Bladder microvascular endothelial cell (primary cell): ENCODE measurements at places on chromosomes 11 and 22. TPM values are rescaled to one million over a fixed set of nuclear protein-coding genes. Genes with fewer than 3 reads are reported as not detected.

The USP2 gene
- total RNA-seq = 0.06 TPM in 1 of 2 replicates, not detected in the other

The SLN gene
- not detected in 2 replicates for total RNA-seq

The MMP13 gene
- not detected in 2 replicates for total RNA-seq

The OR8G1 gene
- total RNA-seq = not detected in 2 replicates

The SLC22A9 gene
- not detected in 2 replicates for total RNA-seq

The OR5P2 gene
- not detected in 2 replicates for total RNA-seq

The CCDC157 gene
- 0.81 and 1.1 TPM in 2 replicates for total RNA-seq

The ARHGEF17 gene
- total RNA-seq = 16.2 and 49.5 TPM in 2 replicates

The OR2AT4 gene
- not detected in 2 replicates for total RNA-seq

The CD3D gene
- total RNA-seq = not detected in 2 replicates

The P2RY6 gene
- not detected in 2 replicates for total RNA-seq
